ENCODE measurements at places on chromosomes 6 and 20.

- peak; percentile 51 for DNase-seq
Observed at GRCh38 chr6:45421709-45422502, 44.2 kb upstream of the SUPT3H start.

GRCh38 chr6:41298785-41299502 is 12.5 kb upstream of the TREM1 start:
- DNase-seq, result no peak

- DNase-seq, result no peak
Observed at GRCh38 chr20:2314759-2315439, 19.1 kb downstream of the TGM3 start.

DNA sequence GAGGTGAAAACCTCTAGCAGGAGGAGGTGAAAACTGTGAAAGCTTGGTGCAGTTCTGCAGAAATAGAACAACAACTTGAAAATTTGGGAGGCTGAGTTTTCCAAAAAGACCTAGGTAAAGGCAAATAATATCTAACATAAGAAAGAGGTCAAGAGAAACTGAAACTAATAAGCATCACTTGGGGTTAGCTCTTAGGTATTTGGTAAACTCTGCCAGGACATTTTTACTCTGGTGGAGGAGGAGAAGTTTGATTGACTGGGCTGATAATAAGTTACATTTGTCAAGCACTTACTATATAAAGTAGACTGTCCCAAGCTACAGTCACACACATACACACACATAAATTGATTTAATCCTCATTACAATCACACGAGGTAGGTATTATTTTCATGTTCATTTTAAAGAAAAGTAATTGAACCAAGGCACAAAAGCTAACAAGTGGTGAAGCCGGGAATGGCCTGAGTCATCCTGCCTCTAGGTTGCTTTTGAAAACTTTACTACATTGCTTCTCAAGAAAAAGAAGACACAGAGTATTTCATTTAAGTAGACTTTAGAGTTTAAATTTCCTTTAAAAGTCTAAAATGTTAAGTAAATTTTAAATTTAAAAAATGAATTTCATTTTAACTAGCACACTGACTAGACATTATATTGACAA is 275.5 kb downstream of the PTPRK start:
- DNase-seq, result no peak

DNA sequence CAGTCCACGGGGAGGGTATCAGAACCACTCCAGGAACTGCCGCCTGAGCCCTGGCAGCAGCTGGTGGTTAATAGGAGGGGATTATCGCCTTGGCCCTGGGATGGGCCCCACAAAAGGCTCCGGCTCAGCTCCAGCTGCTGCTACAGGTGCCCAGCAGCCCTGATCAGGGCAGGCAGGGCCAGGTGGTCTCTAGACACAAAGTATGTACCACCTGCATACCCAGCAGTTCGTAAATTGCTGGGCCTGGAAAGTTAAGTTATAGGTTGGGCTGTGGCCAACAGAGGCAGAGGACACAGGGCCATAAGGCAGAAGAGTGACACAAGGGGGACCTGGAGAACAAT is 35.1 kb downstream of the RRBP1 start:
- no peak for DNase-seq

DNA sequence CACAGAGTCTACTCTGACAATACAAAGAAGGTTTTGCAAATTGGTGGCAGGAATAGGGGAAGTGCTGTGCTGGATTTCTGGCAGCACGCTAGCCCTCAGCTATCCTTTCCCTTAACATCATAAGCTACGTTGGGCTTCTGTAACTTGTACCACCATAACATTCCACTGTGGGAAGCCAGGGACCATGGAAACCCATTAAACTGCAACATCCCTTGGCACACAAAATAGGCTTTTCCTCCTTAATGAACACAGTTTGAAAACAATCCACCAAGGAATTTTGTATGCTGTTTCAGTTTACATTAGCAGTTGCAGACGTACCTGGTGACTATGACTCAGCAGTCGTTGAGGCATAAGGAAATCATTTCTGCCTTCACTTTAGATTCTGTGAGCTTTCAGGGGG is 203.9 kb upstream of the RAB32 start:
- DNase-seq, result no peak

- DNase-seq, result no peak
Observed at GRCh38 chr6:46352541-46353268, 138.5 kb downstream of the RCAN2 start.

- DNase-seq, result no peak
Observed at GRCh38 chr6:15148356-15148946, 97.4 kb upstream of the JARID2 start.

- no peak for DNase-seq
Observed at GRCh38 chr6:11754625-11755271, 23.9 kb downstream of the ADTRP start.

DNA sequence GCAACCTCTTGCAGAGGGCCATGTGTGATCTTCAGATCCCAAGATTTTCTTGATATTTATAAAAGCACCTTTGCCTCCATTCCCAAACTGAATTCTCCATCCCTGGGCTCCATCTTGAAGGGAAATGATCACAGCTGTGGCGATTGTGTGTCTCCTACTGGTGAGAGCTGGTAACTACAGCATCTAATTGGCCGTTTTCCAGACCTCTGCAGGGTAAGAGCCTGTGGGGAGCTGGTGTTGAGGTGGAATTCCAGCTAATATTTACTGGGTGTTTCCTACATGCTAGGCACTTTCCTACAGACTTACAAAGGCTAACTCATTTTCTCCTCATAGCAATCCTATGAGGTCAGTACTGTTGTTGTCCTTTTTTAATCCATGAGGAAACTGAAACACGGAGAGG is 59.2 kb upstream of the FNDC1 start:
- no peak for DNase-seq

DNA sequence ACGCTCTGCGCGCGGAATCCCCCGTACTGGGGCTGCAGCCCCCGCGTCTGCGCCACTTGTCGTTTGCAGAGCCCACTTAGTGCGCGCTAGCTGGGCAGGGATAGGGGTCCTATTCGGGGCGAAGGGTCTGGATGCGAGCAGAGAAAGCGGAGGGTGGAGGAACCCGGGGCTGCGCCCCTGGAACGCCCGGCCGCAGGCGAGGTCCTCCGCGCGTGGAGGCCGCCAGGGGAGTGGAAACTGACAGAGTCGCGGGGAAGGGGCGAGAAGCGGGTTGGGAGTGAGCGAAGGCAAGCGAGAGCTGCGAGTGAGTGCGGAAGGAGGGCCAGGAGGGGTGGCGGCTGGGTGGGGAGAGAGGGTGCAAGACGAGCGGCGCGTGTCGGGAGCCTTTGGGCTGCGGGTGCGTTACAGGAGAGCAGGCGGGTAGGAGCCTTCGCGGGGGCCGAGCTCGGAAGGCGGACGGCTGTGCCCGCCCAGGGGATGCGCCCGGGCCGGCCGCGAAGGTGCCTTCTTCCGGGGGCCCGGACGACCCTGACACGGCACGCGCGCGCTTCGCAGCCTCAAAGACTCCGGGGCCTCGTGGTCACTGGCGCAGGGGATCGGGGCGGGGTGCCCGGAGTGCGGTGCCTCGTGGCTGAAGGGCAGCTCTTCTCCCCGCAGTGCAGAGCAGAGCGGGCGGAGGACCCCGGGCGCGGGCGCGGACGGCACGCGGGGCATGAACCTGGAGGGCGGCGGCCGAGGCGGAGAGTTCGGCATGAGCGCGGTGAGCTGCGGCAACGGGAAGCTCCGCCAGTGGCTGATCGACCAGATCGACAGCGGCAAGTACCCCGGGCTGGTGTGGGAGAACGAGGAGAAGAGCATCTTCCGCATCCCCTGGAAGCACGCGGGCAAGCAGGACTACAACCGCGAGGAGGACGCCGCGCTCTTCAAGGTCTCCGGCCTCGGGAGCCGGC is 1.2 kb downstream of the IRF4 start:
- DNase-seq, result no peak

- no peak for DNase-seq
Observed at GRCh38 chr6:161418463-161418945, 144.6 kb upstream of the AGPAT4 start.

DNA sequence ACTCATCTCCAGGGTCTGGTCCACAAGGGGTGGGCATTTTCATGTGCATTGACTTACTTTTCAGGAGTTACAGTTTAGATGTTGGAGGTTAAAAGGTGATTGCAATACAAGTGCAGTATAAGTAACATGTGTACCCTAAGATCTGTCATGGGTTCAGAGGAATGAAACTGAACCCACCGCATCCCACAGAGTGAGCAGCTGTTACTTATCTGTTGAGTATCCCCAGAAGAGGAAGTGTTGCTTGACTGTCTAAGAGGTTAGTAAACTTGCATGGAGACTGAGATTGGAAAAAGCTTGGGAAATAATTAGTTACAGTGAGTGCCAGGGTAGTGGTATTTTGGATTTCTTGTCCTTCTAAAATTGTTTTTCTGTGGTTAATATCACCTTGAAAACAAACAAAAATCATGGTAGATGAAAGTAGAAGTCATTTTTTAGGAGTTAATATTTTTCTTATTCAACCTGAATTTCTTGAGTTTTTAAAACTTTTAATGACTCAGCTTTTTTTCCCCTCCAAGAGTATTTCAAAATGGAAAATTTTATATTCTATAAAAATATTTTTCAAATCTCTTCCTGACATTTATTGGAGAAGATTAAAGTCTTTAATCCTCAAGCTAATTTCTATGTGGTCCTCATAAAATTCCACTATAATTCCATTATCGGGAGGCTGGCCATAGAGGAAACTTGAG is 306.1 kb downstream of the ZNF217 start:
- DNase-seq, result no peak

- no peak for DNase-seq
Observed at GRCh38 chr6:144064402-144065212, 30.8 kb downstream of the SF3B5 start.

DNA sequence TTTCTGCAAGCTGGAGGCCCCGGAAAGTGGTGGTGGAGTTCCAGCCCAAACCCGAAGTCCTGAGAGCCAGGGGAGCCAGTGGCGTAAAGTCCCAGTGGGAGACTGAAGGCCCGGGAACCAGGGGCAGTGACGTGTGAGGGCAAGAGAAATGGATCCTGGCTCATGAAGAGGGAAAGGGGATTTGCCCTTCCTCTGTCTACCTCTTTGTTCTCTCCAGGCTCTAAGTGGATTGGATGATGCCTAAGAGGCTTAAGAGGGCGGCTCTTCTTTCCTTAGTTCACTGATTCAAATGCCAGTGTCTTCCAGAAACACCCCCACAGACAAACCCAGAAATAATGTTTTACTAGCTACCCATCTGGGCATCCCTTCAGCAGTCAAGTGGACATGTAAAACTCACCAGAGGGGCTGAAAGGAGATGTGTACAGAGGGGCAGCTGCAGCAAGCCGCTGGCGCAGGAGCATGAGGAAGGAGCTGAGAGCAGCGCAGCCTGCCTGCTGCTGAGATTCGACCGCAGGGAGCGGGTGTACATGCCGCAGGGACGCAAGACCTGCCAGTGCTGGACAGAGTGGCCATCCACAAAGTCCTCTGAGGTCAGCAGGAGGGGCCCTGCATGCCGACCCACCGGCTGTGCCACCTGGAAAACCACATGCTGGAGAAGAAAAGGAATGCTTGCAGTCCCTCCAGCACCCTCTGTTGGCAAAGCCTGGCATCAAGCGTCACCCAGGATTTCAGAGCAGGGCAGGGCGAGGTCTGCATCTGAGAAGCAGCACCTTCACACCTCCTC is 29.5 kb downstream of the CDYL start:
- DNase-seq, result no peak

DNA sequence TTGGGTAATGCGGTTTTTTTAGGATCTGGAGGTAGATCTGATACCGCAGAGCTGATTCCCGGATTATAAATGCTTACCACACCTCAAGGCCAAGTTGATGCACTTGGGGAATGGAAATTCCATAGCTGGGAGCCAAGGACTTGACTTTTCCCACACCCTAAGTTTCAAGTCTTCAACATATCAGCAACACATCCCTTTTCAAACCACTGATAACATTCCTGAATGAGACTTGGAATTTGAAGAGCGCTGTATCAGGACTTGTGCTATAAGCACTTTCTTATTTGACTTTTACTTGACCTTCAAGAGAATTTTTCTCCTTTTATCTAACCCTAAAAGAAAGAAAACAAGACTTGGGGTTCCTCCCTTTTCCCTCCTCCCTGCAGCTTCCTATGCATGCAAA is 90.6 kb upstream of the NAA20 start:
- DNase-seq, result no peak

DNA sequence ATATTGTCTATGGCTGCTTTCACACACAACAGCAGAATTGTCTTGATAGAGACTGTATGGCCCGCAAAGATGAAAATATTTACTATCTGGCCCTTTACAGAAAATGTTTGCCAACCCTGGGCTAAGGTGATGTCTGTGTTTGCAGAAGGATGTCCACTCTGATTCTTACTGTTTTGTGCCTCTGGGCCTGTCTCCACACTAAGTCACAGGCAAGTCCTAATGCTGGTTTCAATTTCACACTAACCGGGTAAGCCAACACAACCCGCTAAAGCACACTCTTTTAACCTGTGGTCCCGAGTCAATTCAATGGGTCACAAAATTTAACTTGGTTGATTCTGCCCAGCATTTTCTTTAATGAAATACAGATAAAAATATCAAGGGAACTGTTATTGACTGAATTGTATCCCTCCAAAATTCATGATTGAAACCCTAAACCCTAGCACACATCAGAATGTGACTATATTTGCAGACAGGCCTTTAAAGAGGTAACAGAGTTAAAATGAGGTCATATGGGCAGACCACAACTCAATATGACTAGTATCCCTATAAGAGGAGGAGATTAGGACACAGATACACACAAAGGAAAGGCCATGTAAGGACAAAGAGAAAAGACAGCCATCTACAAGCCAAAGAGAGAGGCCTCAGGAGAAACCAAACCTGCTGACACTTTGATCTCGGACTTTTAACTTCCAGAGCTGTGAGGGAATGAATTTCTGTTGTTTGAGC is 78.4 kb downstream of the FYN start:
- DNase-seq, result no peak

DNA sequence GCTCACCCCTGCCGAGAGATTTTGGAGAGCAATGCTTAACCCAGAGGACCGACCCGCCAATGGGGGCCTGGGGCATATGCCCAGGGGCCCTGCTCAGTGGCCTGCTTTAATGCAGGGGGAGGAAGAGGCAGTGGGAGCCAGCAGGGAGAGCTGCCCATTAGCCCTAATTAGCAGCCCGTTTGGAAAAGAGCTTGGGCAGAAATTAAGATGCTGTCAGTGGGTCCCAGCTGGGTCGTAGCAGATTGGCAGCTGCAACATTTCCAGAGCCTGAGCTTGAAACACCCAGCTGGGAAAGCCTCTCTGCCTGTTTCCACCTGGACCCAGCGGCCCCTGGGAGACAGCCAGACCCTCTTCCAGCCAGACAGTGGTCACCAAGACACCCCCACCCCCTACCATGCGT is 39.5 kb downstream of the CD40 start:
- no peak for DNase-seq

DNA sequence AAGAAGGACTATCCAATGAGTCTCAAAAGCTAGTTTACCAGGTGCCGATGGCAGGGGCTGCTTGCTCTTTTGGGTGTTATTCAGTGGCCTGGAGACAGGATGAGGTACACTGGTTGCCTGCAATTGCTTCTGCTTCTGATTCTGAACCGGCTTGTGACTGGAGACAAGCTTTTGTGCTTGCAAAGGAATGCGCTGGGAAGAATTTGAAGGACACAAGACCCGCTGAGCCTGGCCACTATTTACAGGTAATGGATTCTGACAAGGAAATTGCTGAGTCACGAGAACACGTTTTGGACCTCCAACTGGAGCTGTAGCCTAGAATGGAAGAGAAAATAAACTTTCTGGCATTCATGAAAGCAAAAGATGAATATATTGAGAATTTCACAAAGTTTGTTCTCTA is 5.8 kb downstream of the AURKA start:
- DNase-seq, result no peak

All from hypothalamus (tissue), 51 donors.